ENCODE measurements at places on chromosomes 13 and 19. TPM values are rescaled to one million over a fixed set of nuclear protein-coding genes. Genes with fewer than 3 reads are reported as not detected.
A peak's percentile ranks its signal among the peaks of the same experiment; 100 is the strongest.

- no peak for DNase-seq
Measured at GRCh38 chr13:110648848-110649421, 33.6 kb downstream of the NAXD start.

- no peak for DNase-seq
Measured at GRCh38 chr19:18898607-18899408, 2.9 kb upstream of the CERS1 start.

- peak; percentile 41 for DNase-seq
Measured at GRCh38 chr13:41614671-41615527, 157.5 kb downstream of the RGCC start.

DNA sequence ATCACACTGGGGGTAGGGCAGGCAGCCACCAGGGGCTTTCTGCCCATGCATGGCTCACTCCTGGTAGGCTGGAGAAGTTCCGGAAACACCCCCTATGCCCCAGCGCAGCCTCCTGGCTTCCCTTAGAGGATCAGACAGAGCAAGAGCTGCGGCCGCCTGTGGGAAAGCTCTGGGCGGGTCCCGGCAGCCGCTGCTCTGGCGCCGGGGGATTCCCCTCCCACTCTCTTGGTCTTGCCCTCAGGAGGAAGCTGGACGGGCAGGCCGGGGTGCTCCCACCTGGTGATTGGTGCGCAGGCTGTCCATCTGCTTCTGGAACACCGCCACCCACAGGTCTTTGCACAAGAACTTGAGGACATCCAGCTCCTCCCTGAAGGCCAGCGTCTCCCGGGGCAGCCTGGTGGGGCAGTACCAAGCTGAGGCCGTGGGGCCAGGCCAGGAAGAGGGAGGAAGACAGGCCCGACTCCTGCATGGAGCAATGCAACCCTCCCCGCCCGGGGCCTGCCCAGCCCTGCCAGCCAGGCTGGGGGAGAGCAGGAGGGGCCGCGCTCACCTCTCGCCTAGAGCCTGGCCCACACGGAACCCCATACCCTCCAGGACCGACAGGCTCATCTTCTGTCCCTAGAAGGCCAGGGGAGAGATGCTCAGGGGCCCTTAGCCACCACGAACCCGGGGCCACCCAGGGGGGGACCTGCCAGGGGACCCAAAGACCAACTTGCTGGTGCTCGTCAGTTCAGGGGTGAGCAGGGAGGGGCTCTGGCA, 4.0 kb upstream of the NKPD1 start:
- peak; percentile 34 for DNase-seq

DNA sequence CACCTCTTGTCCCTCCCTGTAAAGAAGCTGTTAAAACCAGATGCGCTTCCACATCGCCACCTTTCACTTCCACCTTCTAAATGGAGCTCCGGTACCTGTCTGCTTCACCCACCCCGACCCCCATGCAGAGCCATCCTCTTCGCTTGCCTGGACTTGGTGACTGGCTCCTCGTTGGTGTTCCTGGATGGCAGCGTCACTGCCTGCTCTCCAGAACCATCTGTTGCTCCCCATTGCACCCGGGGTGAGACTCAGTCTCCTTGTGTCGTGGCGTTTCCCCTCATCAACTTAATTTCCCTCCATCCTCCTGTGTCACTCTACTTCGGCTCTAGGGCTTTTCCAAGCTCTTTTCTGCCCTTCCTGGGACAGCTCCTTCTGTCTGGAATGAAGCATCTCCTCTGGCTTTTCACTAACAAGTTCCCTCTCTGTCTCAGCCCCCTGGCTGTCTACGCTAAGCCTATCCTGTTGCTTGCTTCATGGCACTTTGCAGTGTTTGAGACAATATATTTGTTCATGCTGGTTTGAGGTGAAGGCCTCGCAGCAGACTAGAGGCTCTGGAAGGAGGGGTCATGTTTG, 10.3 kb downstream of the CEBPG start:
- DNase-seq: no peak

- no peak for DNase-seq
Measured at GRCh38 chr19:45137179-45137761, 23.5 kb downstream of the NKPD1 start.

DNA sequence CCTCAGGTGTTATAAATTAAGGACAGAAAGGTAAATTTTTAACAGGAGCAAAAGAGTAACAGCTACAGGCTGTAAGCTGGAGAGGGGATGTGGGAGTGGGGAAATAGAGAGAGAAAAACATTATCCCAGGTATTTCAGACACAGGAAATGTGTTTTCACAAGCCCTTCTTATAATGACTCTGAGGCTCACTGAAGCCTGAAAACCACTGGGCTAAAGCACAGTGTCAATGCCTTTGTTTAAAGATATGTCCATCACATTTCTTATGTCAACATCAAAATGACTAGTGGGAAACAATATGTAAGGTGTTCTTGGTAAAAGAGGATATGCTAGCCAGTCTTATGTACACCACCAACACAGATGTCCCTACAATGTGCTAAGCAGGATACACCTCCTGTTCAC, 365.9 kb downstream of the FGF14 start:
- no peak for DNase-seq

GRCh38 chr13:105118426-105118985, 1417.0 kb downstream of the EFNB2 start:
- DNase-seq: no peak

Gene PRR12
- total RNA-seq: 63.1 TPM

Gene ZNF132
- total RNA-seq: 4.4 TPM
